ENCODE measurements at places on chromosomes 4 and X. TPM values are rescaled to one million over a fixed set of nuclear protein-coding genes. Genes with fewer than 3 reads are reported as not detected.

YY2 gene
- total RNA-seq: 0.82 TPM

DNA sequence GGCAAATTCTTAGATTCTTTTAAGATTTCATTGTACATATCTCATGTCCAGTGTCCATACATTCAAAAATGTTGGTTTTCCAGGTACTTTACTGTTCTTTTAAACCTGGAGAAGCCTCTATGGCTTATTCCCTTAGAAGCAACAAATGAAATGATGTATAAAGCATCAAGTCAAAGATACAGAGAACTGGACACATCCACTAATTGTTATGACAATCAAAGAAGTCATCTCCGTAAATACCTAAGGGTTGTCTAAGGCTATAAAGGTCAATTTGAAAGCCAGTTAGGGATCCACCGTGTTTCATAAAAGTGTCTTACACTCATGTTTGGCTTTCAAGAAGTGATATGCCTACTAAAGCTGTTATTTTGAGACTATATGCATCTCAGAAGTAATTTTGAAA lies 32.4 kb downstream of the UBE2D3 start:
- DNase-seq: no peak
- no peak overlapping the region for H3K27ac ChIP-seq
- H3K36me3 ChIP-seq: no peaks in the 10 kb centered on the region
- no peaks in the 10 kb centered on the region for H3K27me3 ChIP-seq
- no peak overlapping the region for H3K4me3 ChIP-seq
- H3K4me1 ChIP-seq: no peaks in the 10 kb centered on the region

DNA sequence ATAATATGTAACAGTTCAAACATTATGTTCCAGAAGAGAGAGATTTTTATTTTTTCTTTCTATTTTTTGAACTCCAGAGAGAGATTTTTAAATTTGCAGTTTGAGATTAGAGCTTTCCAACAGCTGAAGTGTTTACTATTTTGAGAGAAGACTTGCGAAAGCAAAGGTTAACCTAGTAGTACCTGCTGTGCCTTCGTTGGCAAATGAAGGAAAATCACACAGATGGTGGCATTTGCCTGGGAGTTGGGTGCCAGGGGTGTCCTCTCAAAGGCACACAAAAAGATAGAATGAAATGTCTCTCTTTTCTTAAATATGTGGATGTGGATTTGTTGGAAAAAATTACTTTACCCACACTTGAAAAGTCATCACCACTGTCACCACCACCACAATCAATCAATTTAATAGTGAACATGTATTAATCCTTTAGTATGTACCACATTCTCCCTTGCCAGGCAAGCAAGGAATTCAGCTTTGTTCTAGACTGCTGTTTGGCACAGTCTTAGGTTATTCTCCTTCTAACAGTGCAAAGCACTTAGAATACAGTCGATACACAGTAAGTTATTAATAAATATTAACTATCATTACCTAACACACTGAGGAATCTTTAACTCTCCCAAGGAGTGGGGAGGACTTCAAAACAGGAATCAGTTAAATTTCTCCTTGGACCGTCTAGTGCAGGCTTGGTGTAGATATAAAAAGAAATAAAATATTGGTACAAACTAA lies 838.2 kb upstream of the FTHL17 start:
- no peaks in the 10 kb centered on the region for H3K4me1 ChIP-seq
- no peaks in the 10 kb centered on the region for H3K36me3 ChIP-seq
- no peak for DNase-seq
- no peak overlapping the region for H3K27ac ChIP-seq
- H3K4me3 ChIP-seq: no peak overlapping the region
- no peaks in the 10 kb centered on the region for H3K27me3 ChIP-seq

CCDC120 gene
- 12.3 TPM for total RNA-seq

UGT2B15 gene
- total RNA-seq: 0.41 TPM

VSIG1 gene
- 250 TPM for total RNA-seq

DNA sequence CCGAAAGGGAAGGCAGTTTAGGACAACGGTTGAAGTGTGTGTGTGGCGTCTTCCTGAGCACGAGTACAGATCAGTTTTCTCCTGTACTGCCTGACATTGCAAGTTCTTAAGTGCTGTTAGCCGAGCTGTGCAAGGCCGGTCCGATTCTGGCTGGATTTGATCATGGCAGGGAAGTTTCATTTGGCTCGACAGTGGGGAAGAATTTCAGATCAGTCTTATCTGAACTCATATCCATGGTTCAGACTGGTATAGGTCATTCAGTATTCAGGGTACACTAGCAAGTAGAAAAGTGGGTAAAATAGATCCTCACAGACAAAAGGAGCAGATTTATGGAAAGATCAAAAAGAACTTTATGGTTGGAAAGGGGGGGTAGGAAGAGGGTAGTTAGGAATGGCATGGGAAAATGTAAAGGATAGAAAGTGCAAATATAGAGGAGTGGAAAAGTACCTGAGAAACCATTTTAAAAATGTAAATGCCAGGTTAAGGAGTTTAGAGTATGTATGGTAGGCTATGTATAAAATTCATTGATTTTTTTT lies 716 bp downstream of the THAP9 start:
- H3K36me3 ChIP-seq: no peaks in the 10 kb centered on the region
- peak overlapping the region; percentile 96 for H3K27ac ChIP-seq
- no peaks in the 10 kb centered on the region for H3K27me3 ChIP-seq
- H3K4me3 ChIP-seq: peak overlapping the region; percentile 42
- DNase-seq: no peak

Data from prostate gland (tissue), 2 donors.